ENCODE measurements at places on chromosomes 5 and 9.

DNA sequence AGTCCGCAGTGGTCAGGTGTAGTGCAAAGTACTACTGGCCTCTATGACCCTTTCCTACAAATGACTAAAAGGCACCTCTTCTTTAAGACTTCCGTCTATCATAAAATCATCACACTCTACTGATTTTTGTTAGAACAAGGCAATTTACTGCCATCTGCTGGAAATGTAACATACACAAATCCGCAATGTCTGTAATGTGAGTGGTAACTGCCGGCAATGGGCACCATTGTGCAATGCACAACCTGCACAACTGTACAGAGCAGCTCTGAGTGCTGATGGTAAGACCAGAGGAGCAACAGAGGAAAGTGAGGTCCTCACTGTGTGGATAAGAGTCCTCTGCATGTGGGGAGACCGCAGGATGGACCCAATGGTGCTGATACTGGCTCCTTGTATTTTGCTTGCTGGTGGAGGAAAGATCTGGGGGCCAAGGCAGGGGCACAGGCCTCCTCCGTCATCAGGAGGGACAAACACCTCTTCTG is 103.7 kb downstream of the ATPSCKMT start:
- DNase-seq, result peak; percentile 20

DNA sequence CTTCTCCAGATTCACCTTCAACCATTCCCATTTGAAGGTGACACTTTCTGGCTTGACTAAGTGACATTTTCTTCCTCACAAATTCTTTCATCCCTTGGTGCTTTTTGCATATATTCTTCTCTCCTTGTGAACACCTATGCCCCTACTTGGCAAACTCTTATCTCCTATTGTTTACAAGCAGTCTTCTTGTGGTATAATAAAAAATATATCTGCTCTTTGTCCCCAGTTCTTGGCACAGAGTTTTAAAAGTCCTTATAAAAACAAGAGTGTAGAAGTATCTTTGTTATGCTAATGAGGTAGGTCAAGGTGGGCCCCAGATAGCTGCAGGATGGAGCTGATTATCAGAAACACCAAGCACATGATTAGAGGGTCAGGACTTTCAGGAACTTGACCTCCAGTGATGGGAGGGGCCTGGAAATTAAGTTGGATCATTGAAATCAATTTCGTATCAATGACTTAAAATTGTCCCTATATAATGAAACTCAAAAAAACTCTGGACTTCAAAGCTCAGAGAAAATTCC is 38.0 kb downstream of the TMEM161B start:
- no peak for DNase-seq

DNA sequence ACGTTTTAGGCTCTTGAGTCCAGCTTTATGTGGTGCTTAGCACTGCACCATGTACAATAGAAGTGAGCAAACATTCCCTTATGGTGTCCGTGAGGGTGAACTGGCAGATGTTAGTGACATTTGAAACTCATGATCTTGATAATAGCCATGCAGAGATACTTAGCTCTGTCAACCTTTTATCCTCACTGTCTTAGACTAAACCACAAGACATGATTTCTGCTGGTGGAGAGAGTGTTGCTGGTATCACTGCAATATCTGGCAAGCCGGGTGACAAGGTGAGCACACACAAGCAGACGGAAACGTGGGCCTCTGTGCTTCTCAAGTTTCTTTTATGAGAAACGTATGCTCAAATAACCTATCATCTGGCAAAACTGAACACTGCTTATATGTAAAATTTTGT is 68.4 kb downstream of the CAST start:
- DNase-seq, result no peak

DNA sequence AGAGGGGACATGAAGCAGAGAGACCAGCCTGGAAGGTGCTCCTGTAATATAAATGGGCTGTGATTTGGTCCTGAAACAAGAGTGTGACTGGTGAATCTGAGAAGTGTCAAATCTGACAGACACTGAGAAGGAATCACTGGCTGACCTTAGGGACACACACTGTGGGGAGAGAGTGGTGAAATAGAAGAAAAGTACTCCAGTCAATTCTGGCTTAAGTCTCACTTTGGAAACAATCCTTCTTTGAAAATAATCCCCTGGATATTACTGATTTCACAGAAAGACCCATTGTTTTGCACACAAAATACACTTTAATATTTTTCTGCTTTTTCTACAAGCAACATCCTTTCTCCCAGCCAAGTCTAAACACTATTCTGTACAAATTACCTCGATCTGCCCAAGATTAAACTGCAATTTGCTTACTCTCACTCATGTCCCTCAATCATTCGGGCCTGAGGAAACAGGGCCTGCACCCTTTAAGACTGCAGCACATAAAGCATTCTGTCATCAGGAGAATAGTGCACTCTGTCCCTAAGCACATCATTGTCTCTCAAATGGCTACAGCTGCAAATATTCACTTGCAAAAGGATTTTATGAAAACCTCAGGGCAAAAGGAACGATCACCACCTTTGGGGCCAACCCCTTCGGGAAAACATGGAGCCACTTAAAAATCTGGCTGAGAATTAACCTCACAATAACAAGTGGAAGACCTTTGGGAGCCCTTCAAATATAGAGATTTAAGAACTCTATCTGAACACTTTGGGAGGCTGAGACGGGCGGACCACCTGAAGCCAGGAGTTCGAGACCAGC is 68.6 kb downstream of the MAPKAP1 start:
- no peak for DNase-seq

DNA sequence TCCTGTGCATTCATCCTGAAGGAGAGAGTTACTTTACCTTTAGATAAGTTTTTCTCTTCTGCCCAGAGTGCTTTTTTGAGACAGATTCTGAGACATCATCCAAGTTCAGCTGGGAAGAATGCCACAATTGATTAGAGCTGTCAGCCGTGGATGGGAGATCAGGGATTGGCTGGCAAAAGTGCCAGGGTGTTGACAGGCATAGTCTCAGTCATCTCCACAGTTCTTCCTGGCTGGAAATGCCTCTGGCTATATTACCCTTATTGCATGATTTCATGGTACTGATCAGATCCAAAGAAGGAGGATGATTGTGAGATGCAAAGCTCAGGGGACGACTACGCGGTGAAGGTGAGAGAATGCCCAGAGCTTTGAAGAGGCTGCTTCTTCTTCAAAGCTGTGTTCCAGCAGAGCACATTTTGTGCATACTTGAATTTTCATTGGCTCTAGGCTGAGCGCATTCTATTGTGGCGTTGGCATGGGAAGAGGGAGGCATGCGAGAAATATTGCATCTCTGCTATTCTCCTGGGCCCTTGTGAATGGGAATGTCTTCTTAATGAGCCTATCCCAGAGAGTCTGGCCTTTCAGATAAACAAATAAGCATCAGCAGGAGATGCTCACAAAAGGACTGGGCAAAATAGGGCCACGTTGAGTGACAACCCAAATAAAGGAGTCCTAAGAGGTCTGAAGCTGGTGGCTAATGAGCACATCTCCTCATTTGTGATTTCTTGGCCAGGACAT is 82.1 kb downstream of the GRIA1 start:
- no peak for DNase-seq

GRCh38 chr9:5449521-5450358 is 602 bp upstream of the CD274 start:
- DNase-seq, result no peak

- no peak for DNase-seq
Measured at GRCh38 chr9:131500939-131501541, 1.7 kb upstream of the POMT1 start.

DNA sequence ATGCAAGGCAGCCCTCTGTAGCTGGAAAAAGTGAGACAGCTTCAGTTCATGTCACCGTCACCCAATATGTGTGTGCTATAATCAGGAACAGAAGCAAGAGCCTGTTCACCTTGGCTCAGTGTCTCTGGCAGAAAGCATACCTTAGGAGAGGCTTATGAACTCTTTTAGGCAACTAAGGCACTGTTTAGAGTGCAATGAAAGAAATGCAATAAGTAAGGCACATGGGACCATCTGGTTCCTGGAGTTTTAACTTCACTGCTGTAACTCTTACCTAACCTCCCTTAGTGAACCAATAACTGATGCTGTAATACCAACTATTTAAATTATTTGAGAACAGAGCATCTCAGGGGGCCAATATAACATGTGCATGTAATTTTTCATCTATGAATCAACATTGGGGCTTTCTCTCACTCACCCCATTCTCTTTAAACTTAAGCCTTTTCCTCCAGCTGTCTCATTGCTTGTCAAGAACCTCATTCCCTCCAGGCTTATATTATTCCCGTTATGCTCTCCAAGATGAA is 32.4 kb downstream of the C9 start:
- no peak for DNase-seq

- DNase-seq, result no peak
Measured at GRCh38 chr5:154220625-154221024, 30.1 kb downstream of the GALNT10 start.

DNA sequence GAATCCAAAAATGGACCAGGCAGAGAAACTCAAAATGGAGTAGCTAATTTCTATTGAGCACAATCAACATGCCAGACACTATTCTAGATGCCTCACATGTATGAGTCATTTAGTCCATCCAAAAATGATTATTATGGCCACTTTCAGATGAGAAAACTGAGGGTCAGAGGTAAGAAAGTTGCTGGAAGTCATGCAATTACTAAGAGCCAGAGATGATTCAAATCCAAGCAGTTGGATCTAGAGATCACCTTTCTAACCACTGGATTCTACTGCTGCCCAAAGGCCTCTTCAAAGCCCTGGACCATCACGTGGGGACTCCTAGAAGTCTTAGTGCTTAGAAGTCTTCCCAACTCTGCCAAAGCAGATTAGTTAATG is 51.8 kb upstream of the HMHB1 start:
- no peak for DNase-seq

DNA sequence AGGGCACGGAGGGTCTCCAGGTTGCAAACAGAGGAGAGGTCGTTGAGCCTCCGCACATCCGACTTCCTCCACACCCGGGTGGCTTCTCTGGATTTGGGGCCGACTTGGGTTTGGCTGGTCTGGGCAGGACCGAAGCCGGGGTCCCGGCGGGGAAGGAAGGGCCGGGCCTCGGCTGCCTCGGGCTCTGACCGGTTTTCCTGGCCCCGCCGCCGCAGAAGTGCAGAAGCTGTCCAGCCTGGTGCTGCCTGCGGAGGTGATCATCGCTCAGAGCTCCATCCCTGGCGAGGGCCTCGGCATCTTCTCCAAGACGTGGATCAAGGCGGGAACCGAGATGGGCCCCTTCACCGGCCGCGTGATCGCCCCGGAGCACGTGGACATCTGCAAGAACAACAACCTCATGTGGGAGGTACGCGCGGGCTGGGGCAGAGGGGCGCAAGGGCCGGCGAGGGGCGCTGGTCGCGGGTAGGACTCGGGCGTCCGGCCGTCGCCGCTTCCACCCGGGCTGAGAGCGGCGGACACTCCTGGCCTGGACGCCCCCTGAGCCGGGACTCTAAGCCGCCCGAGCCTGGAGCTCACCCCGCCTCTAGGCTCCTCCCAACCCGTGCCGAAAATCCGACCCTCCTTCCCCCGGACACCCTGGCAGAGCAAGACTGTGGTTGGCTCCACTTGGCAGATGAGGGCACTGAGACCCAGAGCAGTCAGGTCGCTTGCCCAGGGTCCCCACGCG is 2.2 kb downstream of the PRDM12 start:
- DNase-seq, result no peak

DNA sequence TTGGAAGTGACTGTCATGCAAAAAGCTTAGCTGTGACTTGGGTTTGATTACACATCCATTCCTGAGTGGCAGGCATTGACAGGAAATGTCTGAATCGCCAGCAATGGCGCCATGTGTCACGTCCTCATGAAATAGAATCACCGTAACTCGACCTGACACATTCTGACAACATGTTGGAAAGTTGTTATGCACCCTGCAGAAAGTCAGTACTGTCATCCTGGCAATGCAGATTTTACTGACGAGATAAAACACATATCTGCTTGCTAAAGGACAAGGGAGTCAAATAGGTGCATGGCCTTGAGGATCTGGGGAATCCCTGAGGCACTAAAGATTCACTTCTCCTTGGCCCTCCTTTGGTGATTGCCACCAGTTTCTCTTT is 344.2 kb downstream of the SPATA31D1 start:
- DNase-seq, result no peak

DNA sequence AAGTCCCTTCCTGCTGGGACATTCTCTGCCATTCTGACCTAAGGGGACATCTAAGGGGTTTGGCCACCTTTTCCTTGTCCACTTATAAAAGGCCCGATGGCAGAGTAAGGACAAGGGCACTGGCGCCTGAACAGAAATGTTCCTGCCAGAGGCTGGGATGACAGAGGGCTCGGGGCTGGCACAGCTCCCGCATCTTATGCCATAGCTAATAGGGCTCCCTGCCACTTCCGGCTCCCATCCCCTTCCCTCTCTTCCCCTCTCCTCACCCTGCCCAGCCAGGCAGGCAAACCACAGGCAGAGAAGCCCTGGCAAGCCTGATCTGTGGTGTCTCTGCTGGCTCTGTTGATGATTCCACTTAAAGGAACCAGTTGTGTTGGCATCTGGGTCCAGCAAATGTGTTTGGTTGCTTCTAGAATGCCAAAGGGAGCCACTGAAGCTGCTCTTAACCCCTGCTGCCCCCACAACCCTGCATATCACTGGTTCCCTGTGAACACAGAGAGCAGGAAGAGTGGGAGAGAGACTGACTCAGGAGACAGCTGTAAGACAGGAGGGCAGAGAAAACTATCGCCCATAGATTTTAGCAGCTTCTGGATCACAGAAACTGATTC is 18.4 kb upstream of the ADRA1B start:
- no peak for DNase-seq

GRCh38 chr5:107284822-107285525 is 385.8 kb downstream of the EFNA5 start:
- DNase-seq, result no peak

GRCh38 chr9:126756876-126757415 is 47.9 kb upstream of the ZBTB43 start:
- no peak for DNase-seq

- DNase-seq, result no peak
Measured at GRCh38 chr5:33257807-33258429, 182.8 kb upstream of the TARS1 start.

GRCh38 chr5:51385216-51385615 is 2.0 kb downstream of the ISL1 start:
- DNase-seq, result no peak

DNA sequence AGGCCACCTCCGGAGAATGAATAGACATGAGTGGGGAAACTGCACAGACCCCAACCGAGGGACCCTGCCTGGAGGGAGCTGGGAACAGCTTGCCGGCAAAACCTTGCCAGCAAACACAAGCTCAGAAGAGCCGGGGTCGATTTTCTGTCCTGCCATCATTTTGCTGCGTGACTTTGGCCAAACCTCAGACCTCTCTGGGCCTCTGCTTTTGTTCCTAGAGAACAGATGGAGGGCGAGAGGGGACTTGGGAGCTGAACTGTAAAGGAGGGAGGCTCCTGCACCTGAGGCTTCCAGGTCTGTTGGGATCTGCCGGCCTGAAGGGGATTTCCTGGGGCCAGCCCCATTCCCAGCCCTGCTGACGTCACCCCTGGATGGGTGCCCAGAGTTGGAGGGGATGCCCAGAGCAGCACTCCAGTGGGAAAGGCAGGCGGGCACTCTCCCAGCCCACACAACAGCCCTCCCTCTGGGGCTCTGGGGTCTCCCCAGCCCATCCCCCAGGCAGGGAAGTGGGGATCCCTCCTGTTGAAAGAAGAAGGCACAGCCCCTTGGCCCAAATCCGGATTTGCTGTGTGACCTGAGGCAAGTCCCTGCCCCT is 40.4 kb upstream of the SYNPO start:
- DNase-seq, result no peak

- DNase-seq, result no peak
Measured at GRCh38 chr9:129703667-129704355, 38.4 kb downstream of the PRRX2 start.

GRCh38 chr9:5642170-5642569 is 13.3 kb downstream of the RIC1 start:
- DNase-seq, result no peak

All from HepG2 (cell line).